ENCODE measurements at places on chromosomes 7 and 10.

DNA sequence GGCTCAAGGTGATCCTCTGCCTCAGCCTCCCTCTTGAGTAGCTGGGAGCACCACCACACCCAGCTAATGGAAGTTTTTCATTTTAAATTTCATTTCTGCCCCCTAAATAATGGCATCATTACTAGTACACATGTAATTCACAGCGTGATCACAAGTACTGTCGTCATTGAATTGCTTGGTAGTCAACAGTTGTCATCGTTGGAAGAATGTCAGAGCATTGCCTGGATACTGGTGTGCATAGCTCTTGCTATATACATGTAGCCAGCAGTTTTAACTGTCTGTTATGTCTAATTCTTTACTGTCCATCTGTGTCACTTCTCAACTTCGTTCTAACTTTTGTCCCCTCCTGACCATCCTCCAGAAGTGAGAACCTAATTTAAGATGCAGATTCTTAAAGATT is 62.1 kb downstream of the CRPPA start:
- DNase-seq, result no peak

DNA sequence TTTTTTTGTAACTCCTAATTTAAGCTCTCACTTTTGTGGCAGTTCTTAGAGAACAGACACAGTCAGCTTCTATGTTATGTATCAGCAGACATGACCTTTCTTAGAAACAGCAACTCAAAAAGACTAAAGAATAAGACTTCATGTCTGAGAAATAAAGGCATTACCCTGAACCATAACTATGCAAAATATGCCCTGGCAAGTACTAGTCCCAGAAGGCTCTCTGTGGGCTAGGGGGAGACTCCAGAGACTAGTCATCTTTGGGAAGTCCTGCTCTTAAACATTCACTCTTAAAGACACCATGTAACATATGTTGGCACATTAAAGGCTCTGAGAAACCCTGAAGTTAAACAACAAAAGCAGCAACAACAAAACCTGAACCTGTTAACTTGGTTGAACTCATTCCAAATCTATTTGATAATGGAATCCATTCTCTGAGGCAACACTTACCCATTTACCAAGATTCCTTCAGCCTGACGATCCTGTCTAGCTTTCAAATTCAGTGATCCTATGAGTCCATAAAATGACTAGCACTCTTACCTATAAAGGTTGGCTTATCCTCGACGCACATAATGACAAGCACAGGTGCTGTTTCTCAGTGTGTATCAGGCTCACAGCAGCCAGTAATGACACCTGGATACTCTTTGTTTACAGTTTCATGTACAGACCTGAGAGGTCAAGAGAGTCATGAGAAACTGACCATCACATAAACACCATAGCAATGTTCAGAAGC is 62.3 kb downstream of the OSBPL3 start:
- DNase-seq, result peak; percentile 2

- DNase-seq, result no peak
Measured at GRCh38 chr10:57692255-57692980, 575.3 kb downstream of the IPMK start.

- no peak for DNase-seq
Measured at GRCh38 chr10:119100434-119101238, 3.3 kb upstream of the DENND10 start.

DNA sequence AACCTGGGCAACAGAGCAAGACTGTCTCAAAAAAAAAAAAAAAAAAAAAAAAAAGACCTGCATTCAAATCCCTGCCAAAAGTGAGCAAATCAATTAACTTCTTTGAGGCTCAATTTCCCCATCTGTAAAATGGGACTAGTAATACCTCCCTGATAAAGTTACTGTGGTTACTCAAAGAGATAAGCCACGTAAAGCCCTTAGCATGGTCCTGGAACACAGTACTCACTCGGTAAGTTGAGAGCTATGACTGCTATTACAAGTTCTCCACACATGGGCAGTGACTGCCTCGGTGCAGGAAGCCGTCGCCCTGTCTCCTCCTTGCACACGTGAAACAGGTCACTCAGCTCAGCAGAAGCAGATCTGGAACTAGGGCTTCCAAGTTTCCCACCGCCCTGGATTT is 37.9 kb downstream of the DDIT4 start:
- no peak for DNase-seq

DNA sequence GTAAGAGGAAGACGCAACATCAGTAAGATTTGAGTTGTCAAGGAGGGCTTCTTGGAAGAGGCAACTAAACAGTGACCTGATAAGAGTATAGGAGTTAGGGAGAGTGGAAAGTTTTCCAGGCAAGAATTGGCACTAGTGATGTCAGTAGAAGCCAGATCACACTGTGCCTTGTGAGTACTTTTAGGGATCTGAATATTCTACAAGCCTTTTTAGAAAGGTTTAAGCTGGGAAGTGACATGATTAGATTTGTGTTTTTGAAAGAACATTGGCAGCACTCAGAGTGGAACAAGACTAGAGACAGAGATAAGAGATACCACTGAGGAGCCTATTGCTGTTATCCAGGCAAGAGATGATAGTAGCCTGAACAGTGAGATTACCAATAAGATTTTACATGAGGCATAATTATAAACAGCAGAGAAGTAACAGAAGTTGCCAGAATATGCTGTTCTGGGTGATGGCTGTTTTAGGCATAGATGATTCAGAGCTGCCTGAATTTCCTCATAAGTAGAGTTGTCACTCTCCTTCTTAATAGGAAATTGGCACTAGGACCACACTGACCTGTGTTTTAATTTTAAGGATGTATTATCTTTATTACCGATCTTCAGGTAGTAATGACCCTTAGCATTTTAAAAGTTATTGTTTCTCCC is 45.6 kb downstream of the NHLRC2 start:
- no peak for DNase-seq

DNA sequence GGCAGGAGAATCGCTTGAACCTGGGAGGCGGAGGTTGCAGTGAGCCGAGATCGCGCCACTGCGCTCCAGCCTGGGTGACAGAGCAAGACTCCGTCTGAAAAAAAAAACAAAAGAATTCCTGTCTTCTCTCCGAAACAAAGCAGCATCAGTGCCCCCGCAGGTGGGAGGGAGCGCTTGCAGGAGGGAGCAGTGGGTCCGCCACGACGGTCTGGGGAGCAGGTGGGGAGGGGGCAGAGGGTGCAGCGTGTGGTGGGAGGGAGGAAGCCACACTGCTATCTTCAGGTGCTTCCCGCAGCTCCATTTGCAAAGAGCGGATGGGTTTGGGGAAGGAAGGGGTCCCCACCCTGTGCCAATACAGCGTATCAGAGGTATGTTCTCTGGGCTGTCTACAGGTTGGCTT is 31.7 kb downstream of the LIMK1 start:
- no peak for DNase-seq

GRCh38 chr7:113209449-113210203 is 91.3 kb upstream of the SMIM30 start:
- no peak for DNase-seq

- no peak for DNase-seq
Measured at GRCh38 chr10:18437486-18437885, 213.9 kb downstream of the NSUN6 start.

GRCh38 chr10:132203256-132204077 is 16.7 kb downstream of the DPYSL4 start:
- DNase-seq, result no peak

DNA sequence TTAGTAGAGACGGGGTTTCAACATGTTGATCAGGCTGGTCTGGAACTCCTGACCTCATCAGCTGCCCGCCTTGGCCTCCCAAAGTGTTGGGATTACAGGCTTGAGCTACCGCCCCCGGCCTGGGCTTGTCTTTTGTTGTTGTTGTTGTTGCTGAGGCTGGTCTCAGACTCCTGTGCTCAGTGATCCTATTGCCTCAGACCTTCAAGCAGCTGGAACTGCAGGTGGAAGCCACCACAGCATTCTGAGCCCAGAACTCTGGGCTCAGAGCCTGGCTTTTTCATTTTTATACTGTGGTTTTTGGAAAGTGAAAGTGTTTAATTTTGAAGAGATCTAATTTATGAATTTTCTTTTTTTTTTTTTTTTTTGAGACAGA is 16.2 kb upstream of the DNAJB6 start:
- no peak for DNase-seq

- DNase-seq, result no peak
Measured at GRCh38 chr10:25982107-25982506, 48.1 kb downstream of the MYO3A start.
